ENCODE measurements at places on chromosomes 2 and 18.

- DNase-seq: no peak
These were observed 35.5 kb upstream of the KIDINS220 start for GRCh38 chr2:8872821-8873432.

GRCh38 chr2:56014046-56014730, 90.6 kb upstream of the EFEMP1 start:
- DNase-seq: no peak

DNA sequence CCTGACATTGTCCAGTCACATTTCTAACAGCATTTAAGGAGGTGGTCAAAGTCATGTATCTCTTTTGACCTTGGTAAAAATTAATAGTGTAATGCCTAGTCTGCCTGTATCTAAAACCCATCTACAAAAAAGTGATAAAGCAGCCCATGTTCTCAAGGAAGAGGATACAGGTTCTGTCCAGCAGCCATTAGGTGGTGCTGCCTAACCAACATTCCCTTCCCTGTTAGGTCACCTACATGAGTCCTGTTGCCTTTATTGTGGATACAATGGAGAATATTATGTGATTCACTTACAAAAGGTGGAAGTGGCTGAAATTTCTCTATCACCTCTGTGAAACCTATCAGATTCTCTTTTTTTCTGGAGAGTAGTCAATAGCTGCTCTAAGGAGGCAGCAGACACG, 52.5 kb downstream of the AQP4 start:
- no peak for DNase-seq

GRCh38 chr2:135149251-135149650, 97.2 kb downstream of the RAB3GAP1 start:
- no peak for DNase-seq

- no peak for DNase-seq
These were observed 78.1 kb downstream of the TEX51 start for GRCh38 chr2:126976721-126977328.

DNA sequence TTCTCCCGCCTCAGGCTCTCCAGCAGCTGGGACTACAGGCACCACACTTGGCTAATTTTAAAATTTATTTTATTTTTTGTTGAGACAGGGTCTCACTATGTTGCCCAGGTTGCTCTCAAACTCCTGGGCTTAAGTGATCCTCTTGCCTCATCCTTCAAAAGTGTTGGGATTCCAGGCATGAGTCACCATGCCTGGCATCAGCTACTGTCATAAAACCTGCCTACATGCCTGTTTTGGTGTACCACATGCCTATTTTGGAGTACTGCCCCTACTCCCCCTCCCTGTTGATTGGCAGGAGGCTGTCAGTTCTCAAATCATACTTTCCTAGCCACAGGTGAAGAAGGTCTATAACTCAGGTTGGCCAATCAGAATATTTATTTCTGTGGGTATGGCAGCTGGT, 64.0 kb downstream of the CHST9 start:
- no peak for DNase-seq

DNA sequence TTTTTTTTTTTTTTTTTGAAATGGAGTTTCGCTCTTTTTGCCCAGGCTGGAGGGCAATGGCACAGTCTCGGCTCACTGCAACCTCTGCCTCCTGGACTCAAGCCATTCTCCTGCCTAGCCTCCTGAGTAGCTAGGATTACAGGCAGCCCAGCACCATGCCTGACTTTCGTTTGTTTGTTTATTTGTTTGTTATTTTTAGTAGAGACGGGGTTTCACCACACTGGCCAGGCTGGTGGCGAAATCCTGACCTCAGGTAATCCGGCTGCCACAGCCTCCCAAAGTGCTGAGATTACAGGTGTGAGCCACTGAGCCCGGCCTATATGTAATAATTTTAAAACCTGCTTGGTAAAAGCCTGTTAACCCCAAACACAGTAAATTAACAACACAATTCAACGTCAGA, 435.7 kb downstream of the LRRTM4 start:
- no peak for DNase-seq

DNA sequence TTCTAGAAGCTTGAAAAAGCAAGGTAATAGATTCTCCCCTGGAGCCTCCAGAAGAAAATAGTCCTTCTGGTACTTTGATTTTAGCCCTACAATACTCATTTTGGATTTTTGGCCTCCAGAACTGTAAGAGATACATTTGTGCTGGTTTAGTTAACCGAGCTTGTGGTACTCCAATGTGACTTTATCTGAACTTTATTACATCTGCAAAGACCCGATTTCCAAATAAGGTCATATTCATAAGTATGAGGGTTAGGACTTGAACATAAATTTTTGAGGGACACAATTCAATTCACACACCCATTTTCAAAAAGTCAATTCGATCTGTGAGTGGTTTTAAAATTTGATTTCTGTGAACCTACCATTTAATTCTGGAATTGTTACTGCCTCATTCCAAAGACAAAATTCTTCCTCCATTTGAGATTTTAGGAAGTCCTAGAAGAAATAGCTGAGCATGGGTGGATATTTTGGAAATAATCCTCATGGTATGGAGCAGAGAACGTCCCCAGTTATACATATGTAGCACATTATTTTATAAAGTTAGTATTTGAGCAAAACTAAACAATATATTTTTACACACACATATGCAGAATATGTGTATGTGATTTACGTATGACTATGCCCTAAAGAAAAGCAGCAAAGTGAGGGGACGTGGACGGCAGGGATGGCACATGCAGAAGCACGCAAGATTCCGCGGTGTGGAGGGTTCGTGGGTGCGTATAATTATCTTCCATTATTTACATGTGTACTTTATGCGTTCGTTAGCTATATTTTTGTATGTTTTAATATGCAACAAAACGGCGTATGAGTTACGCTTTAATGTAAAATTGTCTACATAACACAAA, 905 bp upstream of the NUP35 start:
- DNase-seq: no peak

- no peak for DNase-seq
These were observed 84.3 kb downstream of the COL4A4 start for GRCh38 chr2:227079726-227080125.

GRCh38 chr2:218855305-218856166, 4.1 kb upstream of the WNT6 start:
- no peak for DNase-seq

DNA sequence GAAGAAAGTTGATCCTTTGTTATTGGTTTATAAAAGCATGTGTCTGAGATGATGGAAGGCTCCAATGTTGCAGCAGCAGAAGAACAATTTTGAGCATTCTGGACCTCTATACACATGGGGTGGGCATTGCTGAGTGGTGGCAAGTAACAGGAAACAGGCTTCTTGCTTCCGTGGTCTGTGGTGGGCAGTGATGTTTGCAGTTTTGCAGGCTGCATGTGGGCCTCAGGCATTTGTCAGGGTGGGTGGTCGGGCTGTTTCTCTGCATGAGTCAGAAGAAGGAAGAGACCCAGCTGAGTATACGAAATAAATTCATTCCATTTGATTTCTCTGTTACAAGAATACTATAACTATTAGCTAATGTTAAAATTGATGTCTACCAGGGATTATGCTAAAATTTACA, 239.5 kb upstream of the COL3A1 start:
- no peak for DNase-seq

DNA sequence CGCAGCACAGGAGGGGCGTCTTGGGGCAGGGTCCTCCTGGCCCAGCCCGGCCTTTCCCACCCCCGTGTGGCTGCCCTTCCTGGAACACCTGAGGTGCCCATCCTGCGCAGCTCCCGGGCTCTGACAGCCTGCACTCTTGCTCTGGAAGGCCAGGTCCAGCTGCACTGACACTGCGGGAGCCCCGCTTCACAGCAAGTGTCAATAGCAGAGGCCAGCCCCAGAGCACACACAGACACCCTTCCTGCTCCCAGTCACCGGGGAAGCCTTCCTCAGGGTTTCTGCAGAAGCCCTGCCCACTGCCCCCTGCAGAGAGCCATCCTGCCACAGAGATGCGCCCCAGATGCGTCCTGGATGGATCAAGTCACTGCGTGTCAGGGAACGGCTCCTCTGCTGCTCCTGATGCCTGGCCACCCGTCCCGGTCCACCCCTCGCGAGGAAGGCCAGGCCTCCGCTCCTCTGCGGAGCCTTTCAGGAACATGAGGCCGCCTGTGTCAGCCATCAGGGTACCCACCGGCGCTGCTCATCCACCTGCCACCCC, 519.2 kb upstream of the MYT1L start:
- no peak for DNase-seq

DNA sequence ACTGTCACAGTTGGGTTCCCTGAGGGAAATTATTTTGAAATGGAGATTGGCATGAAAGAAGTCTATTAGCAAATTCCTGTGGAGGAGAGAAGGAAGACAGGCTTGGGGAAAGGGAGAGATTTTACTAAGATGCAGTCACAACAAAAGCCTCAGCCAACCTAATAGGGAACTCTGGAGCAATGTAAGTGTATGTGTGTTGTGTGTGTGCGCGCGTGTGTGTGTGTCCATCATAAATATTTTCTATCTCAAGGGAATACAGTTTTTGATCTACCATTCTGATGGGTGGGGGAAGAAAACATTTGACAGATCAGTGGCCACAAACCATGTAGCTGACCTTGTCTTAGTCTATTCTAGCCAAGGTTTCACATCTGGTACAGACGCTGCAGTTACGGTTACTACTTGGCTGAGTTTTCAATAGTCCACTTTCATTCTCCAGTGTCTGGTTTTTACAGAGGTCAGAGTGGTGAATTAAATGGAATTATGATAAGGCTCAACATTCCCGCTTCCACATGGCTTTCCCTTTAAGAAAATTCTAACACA, 72.6 kb downstream of the MREG start:
- no peak for DNase-seq

- no peak for DNase-seq
These were observed 657.8 kb downstream of the MBD2 start for GRCh38 chr18:53566626-53567025.

GRCh38 chr18:28834889-28835288, 658.0 kb upstream of the CDH2 start:
- DNase-seq: no peak

DNA sequence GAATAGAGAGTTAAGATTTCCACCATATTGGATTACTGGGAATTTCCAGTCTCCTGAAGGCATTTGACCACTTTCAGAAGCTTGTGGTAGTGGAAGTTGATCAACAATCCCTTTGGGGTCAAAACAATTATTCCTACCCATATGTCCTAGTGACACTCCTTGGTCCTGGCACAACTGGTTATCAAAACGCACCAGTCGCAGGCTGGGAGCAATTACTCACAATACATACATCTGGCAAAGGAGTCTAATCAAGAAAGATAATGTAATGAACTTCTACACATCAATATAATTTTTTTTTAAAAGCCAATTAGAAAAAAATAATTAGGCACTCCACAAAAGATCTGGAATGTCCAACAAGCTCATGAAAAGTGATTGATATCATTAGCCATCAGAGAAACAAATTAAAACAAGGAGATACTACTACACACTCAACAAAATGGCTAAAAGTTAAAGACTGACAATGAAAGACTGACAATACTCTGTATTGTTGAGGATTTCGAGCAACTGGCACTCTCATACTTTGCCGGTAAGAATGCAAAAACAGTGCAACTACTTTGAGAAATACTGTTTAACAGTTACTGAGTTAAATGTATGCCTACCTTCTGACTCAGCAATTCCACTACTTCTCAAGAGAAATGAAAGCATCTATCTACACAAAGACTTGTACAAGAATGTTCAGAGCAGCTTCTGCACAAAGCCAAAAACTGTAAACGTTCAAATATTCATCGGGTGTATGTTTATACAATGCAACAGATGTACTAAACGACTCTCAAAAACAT, 2.0 kb downstream of the INO80C start:
- no peak for DNase-seq

DNA sequence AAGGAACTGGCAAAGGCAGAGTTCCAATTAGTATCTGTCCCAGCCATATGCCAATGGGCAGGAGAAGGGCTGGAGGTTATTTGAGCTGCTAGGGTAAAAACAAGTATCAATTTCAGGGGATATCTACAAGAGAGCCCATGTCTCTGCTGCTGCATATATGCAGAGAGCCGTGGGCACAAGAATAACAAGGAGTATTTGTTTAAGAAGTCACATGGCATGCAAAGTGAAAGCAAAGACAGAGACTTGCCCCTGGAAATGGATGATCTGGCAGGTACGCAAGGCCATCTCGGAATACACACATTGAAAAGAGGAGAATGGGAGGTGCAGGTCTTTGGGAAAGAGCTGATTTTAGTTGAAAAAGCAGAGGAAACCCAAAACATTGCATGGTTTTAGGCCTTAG, 170.6 kb downstream of the EVA1A start:
- DNase-seq: no peak

DNA sequence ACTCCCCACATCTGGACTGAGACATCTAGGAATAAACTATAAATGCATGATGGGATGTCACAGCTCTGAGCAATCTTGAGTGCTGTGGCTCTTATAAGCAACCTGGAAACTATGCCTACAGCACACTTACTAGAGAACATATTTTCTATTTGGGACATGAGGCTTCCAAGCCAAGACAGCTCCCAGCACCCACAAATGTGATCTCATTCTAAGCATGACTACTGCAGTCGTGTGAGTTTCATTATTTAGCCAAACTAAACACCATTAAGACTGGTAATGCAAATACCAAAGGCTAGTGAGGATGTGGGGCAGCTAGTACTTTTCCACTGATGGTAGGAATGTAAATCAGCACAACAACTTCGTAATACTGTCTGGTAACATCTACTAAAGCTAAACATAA, 72.5 kb downstream of the RTTN start:
- DNase-seq: no peak

GRCh38 chr2:135037831-135038230, 9.4 kb downstream of the MAP3K19 start:
- DNase-seq: no peak

DNA sequence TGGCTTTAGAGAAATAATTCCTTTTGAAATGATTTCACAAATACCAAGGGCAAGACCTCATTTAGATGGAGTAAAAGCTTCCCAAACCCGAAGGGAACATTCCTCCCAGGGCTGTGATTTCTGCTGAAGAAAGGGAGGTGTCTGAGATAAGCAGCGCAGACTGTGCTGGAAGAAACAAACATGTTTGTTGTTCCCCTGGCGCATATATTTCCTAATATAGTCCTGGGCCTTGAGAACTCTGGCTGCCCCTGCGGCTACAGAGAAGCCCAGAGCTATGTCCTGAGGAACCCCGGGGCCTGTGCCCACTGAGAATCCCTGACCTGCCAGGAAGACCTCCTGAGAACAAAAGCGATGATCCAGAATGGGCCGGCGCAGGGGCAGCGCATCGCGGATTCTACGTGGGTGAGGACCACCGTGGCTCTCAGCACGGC, 372.6 kb upstream of the NT5C1B start:
- no peak for DNase-seq

GRCh38 chr2:29064346-29064715, 10.0 kb downstream of the PCARE start:
- no peak for DNase-seq

DNA sequence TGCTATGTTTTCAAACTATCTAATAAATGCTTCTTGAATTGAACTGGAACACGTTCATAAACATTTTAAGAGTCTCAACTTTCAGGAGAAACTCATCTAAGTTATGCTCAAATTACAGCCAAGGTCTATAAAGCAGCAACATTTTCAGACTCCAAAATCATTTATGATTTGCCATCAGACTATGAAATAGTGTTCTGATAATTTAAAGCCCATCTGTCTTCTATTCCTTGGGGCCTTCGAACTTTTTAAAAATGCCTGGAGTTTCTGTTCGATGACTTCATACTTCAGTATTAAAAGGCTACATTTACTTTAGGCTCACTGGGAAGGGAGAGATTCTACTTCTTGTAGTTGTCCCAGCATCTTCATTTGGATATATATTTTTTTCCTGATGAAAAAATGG, 73.6 kb upstream of the NXPH2 start:
- DNase-seq: no peak

- no peak for DNase-seq
These were observed 149.6 kb downstream of the MYT1L start for GRCh38 chr2:2181493-2181892.

- DNase-seq: peak; percentile 81
These were observed 65.5 kb downstream of the FBXO15 start for GRCh38 chr18:74081966-74082741.

Measured in activated effector memory CD4-positive, alpha-beta T cell treated with anti-CD3 and anti-CD28 coated beads, Interleukin-2, amount 50 U/mL, for 16 hours (primary cell).